ENCODE measurements at places on chromosomes 4 and X.

- no peak for DNase-seq
Observed at GRCh38 chr4:188132232-188132631, 7.0 kb upstream of the TRIML1 start.

DNA sequence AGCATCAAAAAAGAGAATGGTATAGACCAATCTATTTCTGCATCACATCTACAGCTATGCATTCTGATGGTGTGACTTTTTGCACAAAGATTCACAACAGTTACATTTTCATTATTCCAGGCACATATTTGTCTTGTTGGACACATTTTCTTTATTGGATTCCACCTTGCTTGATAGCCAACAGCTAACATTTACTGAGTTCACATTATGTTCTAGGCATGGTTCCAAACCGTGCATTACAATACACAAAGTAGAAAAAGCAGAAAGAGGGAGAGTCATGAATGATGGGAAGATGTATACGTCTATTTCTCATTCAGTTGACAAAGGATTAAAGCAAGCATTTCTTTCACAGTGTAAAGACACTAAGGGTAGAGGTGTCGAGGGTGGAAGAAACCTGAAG, 22.9 kb upstream of the CLGN start:
- no peak for DNase-seq

GRCh38 chr4:17366496-17366895, 145.4 kb downstream of the QDPR start:
- DNase-seq, result no peak

DNA sequence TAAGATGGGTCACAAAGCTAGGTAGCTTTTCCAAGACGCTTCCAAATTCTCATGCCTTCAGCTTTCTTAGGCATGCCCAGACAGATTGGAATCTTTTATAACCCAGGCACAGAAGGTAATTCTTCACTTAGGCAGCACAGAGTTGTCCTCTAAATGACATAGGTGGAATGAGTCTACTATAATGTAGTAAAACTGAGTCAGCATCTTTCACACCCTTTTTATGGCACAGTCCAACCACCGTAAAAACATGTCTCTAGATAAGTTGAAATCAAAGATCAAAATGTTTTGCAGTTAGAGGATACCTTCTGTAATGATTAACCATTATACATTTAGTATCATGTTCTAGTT, 128.4 kb upstream of the FAT1 start:
- DNase-seq, result no peak

DNA sequence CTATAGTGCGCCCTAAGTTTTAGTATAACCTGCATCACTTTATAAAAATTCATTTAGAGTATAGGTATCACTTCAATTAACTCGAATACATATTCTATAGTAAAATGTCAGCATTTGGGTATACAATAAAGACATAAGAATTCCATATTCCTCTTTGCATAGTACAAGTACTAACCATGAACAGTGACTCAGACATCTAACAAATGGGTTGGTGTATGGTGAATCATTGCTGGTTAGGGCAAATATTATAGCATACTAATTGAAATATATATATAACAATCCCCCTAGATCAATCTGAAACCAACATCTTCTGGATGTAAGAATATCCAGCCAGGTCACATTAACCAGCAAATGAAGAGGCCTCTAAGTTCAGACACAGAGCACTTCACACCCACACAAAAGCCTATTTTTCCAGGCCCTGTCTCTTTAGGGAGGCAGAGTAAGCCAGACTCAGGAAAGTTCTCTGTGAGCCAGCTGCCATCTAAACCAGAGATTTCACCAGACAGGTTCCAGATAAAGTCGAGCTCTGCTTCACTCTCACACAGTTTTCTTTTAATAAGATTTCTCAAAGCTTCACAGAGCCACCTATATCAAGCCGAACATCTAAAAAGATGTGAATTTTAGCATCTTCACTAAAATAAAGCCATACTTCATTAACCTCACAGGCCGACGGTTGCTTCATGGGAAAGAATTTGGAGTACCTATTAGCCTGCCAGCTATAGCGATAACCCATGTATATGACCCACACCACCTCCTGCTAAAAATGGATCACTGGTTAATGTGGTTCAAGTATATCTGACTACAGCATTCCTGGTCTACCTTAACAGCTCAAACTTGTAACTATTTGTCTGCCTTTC, 200.0 kb upstream of the FTHL17 start:
- DNase-seq, result no peak

All from activated T-helper 1 cell treated with Interleukin-2 at 50 U/mL for 16 hours (primary cell).